ENCODE measurements at places on chromosomes 6 and 20. TPM values are rescaled to one million over a fixed set of nuclear protein-coding genes. Genes with fewer than 3 reads are reported as not detected.

The ZC3H12D gene
- polyA plus RNA-seq = 5.6 TPM

The TNFRSF21 gene
- polyA plus RNA-seq = 0.43 TPM

The LTA gene
- polyA plus RNA-seq = not detected

The RNF8 gene
- 4.9 TPM for polyA plus RNA-seq

The DEFB128 gene
- polyA plus RNA-seq = not detected

The ATXN1 gene
- polyA plus RNA-seq = 19.1 TPM

The ZNFX1 gene
- 23.2 TPM for polyA plus RNA-seq

The GABRR2 gene
- not detected for polyA plus RNA-seq

The IL17A gene
- polyA plus RNA-seq = not detected

The C6orf118 gene
- not detected for polyA plus RNA-seq

The MMP24 gene
- polyA plus RNA-seq = not detected

The SRSF3 gene
- 194 TPM for polyA plus RNA-seq

The PHACTR1 gene
- polyA plus RNA-seq = 26.9 TPM

The CLIC5 gene
- not detected for polyA plus RNA-seq

The HFE gene
- polyA plus RNA-seq = 14.1 TPM

The SNRNP48 gene
- 5.9 TPM for polyA plus RNA-seq

The FRK gene
- polyA plus RNA-seq = not detected

The SPATA25 gene
- polyA plus RNA-seq = not detected

The XKR7 gene
- polyA plus RNA-seq = not detected

The SLA2 gene
- 0.16 TPM for polyA plus RNA-seq

The GJA10 gene
- not detected for polyA plus RNA-seq

The PARD6B gene
- 0.08 TPM for polyA plus RNA-seq

The TPD52L1 gene
- polyA plus RNA-seq = not detected

The PRDM1 gene
- polyA plus RNA-seq = 5.2 TPM

The PACSIN1 gene
- not detected for polyA plus RNA-seq

The C6orf58 gene
- polyA plus RNA-seq = not detected

The NFATC2 gene
- 0.03 TPM for polyA plus RNA-seq

The RIMS1 gene
- not detected for polyA plus RNA-seq

The CST11 gene
- polyA plus RNA-seq = not detected

The PRRT1 gene
- not detected for polyA plus RNA-seq

The CDH26 gene
- 3.0 TPM for polyA plus RNA-seq

The CALHM5 gene
- polyA plus RNA-seq = not detected

The PAX1 gene
- polyA plus RNA-seq = not detected

The VIP gene
- polyA plus RNA-seq = not detected

The DLK2 gene
- polyA plus RNA-seq = not detected

The KPNA5 gene
- 0.78 TPM for polyA plus RNA-seq

The VNN1 gene
- polyA plus RNA-seq = 61.2 TPM

The MEI4 gene
- not detected for polyA plus RNA-seq

The PHACTR3 gene
- polyA plus RNA-seq = not detected

The SOX4 gene
- 2.2 TPM for polyA plus RNA-seq

The APOM gene
- 4.8 TPM for polyA plus RNA-seq

The E2F1 gene
- polyA plus RNA-seq = not detected

The ECT2L gene
- polyA plus RNA-seq = not detected

The SYNDIG1 gene
- polyA plus RNA-seq = not detected

The PTK6 gene
- polyA plus RNA-seq = 0.66 TPM

The OR2J3 gene
- polyA plus RNA-seq = not detected

The RRP36 gene
- 26.6 TPM for polyA plus RNA-seq

The FAM217A gene
- polyA plus RNA-seq = not detected

The BTNL2 gene
- not detected for polyA plus RNA-seq

The TRIM31 gene
- not detected for polyA plus RNA-seq

The KCTD20 gene
- polyA plus RNA-seq = 73.9 TPM

The WFDC2 gene
- not detected for polyA plus RNA-seq
